ENCODE measurements at places on chromosomes 6 and 20.

DNA sequence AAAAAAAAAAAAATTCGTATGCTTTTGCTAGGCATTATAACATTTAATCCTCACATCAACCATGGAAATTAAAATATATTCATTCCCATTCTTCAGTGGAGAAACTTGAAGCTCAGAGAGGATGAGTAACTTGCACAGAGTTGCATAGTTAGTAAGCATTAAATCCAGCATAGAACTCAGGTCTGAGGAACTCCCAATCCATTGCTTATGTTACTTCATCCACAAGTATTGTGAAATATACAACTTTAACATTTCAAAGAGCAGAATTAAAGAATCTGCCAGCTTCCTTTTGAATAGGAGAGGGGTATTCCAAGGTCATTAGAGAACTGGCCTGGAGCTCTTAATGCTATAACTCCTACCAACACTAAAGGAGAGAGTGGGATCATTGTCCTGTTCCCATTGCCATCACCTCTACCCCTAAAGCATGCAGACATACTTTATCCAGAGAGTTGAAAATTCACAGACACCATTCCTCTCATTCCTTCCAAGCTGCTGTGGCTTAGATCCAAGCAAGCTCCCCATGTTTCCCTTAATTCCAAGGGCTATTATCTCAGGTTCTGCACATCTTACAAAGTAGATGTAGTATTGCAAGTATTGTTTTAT, 91.9 kb downstream of the FLRT3 start:
- no peak overlapping the region for H3K4me3 ChIP-seq
- no peak overlapping the region for H3K27ac ChIP-seq
- H3K4me1 ChIP-seq = no peaks in the 10 kb centered on the region

- no peaks in the 10 kb centered on the region for H3K27me3 ChIP-seq
- H3K4me3 ChIP-seq = no peak overlapping the region
- H3K36me3 ChIP-seq = no peaks in the 10 kb centered on the region
- H3K4me1 ChIP-seq = no peaks in the 10 kb centered on the region
- H3K27ac ChIP-seq = no peak overlapping the region
- no peak for DNase-seq
Measured at GRCh38 chr6:154414021-154414813, 57.6 kb upstream of the IPCEF1 start.

DNA sequence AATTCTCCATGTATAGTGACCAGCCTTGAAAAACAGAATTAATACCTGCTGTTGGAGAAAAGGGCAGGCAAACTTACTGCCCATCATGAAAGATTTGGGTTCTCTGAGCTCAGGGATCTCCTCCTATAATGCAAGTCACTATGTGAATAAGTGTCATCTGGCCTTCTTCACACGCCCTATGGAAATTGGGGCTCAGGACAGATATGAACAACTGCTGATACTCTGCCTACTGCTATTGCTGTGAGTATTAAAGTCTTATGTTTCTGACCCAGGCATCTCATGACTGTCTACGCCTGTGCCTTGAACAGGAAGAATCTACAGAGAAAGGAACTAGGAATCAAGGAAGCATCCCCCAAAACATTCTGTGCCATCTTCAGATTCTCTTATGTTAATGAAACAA, 226.1 kb downstream of the SOD2 start:
- H3K4me1 ChIP-seq = peaks cover 24% of the 10 kb centered on the region
- peaks cover 2% of the 10 kb centered on the region for H3K36me3 ChIP-seq
- H3K27ac ChIP-seq = peak overlapping the region; percentile 11
- no peak for DNase-seq
- no peaks in the 10 kb centered on the region for H3K27me3 ChIP-seq
- no peak overlapping the region for H3K4me3 ChIP-seq

- peaks cover 7% of the 10 kb centered on the region for H3K4me1 ChIP-seq
- H3K27me3 ChIP-seq = no peaks in the 10 kb centered on the region
- peaks cover 16% of the 10 kb centered on the region for H3K36me3 ChIP-seq
Measured at GRCh38 chr20:1423625-1424106, 30.8 kb upstream of the FKBP1A start.

- no peak overlapping the region for H3K27ac ChIP-seq
- no peaks in the 10 kb centered on the region for H3K36me3 ChIP-seq
- H3K4me1 ChIP-seq = peaks cover 6% of the 10 kb centered on the region
- H3K27me3 ChIP-seq = no peaks in the 10 kb centered on the region
- no peak overlapping the region for H3K4me3 ChIP-seq
- DNase-seq = no peak
Measured at GRCh38 chr6:85353012-85353411, 96.9 kb upstream of the NT5E start.

DNA sequence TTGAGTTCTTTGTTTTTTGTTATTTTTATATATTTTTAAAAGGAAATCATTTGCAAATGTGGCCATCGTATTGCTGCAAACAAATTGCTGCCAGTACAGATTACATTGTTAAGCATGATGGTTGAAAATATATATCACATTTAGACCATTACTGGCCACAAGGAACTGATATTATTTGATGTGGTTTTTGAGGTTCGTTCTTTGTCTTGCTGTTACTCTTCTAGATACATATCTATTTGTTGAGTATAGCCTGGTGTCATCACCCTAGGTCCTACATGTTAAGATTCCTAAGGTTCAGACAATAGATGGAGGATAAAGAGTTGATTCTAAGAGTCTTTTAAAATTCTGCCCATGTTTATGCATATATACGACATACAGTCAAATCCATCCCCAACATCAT, 306.0 kb downstream of the FARS2 start:
- peaks cover 11% of the 10 kb centered on the region for H3K4me1 ChIP-seq
- no peak overlapping the region for H3K4me3 ChIP-seq
- peaks cover 13% of the 10 kb centered on the region for H3K36me3 ChIP-seq
- no peak for DNase-seq

Data from stimulated activated naive B cell treated with anti-CD40 and anti-IgM and Interleukin-4, amounts not matched to agents 10 μg/mL and 1 μg/mL and 100 μg/mL, for 72 hours (primary cell).